ENCODE measurements at places on chromosomes 7 and 10. TPM values are rescaled to one million over a fixed set of nuclear protein-coding genes. Genes with fewer than 3 reads are reported as not detected.
A peak's percentile ranks its signal among the peaks of the same experiment; 100 is the strongest.

- H3K4me1 ChIP-seq: peaks cover 17% of the 10 kb centered on the region
- no peak overlapping the region for H3K4me3 ChIP-seq
- DNase-seq: no peak
- H3K27ac ChIP-seq: no peak overlapping the region
- H3K27me3 ChIP-seq: no peaks in the 10 kb centered on the region
Measured at GRCh38 chr7:47455872-47456185, 126.1 kb downstream of the TNS3 start.

GRCh38 chr10:119859420-119860258 lies 13.0 kb downstream of the MCMBP start:
- no peaks in the 10 kb centered on the region for H3K4me1 ChIP-seq
- no peak overlapping the region for H3K27ac ChIP-seq
- peak; percentile 15 for DNase-seq
- H3K27me3 ChIP-seq: no peaks in the 10 kb centered on the region
- H3K36me3 ChIP-seq: peaks cover 49% of the 10 kb centered on the region

- no peaks in the 10 kb centered on the region for H3K36me3 ChIP-seq
- no peak for DNase-seq
- H3K27me3 ChIP-seq: no peaks in the 10 kb centered on the region
- H3K27ac ChIP-seq: no peak overlapping the region
- H3K4me3 ChIP-seq: no peak overlapping the region
Measured at GRCh38 chr7:158285383-158285770, 302.2 kb downstream of the PTPRN2 start.

GRCh38 chr7:113649556-113649955 lies 269.3 kb downstream of the PPP1R3A start:
- no peaks in the 10 kb centered on the region for H3K4me1 ChIP-seq
- no peaks in the 10 kb centered on the region for H3K36me3 ChIP-seq
- no peaks in the 10 kb centered on the region for H3K27me3 ChIP-seq
- no peak overlapping the region for H3K4me3 ChIP-seq
- no peak overlapping the region for H3K27ac ChIP-seq

- no peaks in the 10 kb centered on the region for H3K4me1 ChIP-seq
- H3K27me3 ChIP-seq: no peaks in the 10 kb centered on the region
- no peak overlapping the region for H3K4me3 ChIP-seq
- no peak overlapping the region for H3K27ac ChIP-seq
Measured at GRCh38 chr10:95266674-95267095, 24.1 kb downstream of the PDLIM1 start.

DNA sequence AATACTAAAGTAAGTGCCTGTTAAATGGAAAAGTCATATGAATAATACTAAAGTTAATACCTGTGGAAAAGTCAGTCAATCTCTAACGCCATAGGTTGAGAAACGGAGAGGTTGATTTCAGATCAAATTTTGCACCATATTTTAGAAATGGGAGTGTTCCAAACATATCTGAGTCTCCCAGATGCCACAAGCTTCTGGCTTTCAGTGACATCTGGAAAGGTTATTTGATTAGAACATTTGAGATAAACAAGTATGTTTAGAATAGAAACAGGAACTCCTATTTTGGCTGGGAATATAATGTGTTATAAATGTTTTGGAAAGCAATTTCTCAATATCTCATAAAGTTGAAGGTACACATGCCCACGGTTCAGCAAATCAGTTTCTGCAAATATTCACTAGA lies 5.8 kb downstream of the MACC1 start:
- no peaks in the 10 kb centered on the region for H3K4me1 ChIP-seq
- no peak overlapping the region for H3K4me3 ChIP-seq
- H3K27me3 ChIP-seq: no peaks in the 10 kb centered on the region
- no peak overlapping the region for H3K27ac ChIP-seq

DNA sequence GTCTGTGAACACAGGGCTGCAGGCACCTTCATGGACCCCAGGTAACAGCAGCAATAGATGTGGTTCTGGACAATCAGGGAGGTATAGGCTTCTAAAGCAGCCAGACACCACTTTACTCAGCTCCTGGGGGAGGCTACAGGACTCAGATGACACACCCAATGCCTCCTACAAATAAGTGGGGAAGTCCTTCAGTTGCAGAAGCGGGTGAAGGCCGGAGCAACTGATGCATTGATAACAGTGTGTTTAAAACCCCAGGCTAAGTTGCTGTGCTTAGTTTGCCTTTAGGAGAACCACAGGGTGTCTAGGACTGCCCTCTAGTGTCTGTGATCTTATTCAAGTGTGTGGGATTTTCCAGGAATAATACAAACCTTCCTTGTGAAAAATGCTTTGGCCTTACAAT lies 5.9 kb upstream of the ITGA8 start:
- peaks cover 8% of the 10 kb centered on the region for H3K27me3 ChIP-seq
- no peaks in the 10 kb centered on the region for H3K4me1 ChIP-seq
- no peak for DNase-seq
- H3K27ac ChIP-seq: no peak overlapping the region

GRCh38 chr10:29316308-29317026 lies 27.6 kb downstream of the LYZL1 start:
- no peaks in the 10 kb centered on the region for H3K27me3 ChIP-seq
- no peaks in the 10 kb centered on the region for H3K36me3 ChIP-seq
- DNase-seq: no peak
- H3K4me3 ChIP-seq: no peak overlapping the region
- H3K27ac ChIP-seq: no peak overlapping the region
- H3K4me1 ChIP-seq: no peaks in the 10 kb centered on the region

Gene BHLHA15
- polyA plus RNA-seq: not detected

Gene CDK1
- 0.08 TPM for polyA plus RNA-seq

Gene CALCR
- not detected for polyA plus RNA-seq

Gene GRM3
- not detected for polyA plus RNA-seq

Gene NME8
- 3.2 TPM for polyA plus RNA-seq

All from CD14-positive monocyte (primary cell).